ENCODE measurements at places on chromosomes 3 and 15.

DNA sequence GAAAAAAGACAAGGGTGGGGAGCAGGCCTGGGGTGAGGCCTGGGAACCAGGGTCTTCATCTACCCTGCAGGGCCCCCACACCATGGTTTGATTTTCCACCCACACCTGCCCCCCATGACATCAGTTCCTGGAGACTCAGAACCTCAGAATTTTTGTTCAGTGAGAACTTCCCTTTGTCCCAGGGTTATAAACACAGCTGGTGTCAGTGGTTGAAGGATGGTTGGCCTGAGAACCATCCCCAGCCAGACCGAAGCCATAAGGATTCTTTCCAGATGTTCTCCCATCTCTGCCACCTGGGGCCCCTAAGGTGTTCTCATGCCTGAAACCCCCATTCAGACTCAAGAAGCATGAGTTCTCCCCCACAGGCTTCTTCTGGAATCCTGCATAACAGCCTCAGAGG is 16.6 kb downstream of the CCDC33 start:
- no peak for DNase-seq

- peak; percentile 58 for DNase-seq
Observed at GRCh38 chr3:63278171-63279004, at the start of gene SYNPR. Gene SYNPR, plus strand, starts transcription at chr3:63278308.

- DNase-seq = peak; percentile 34
Observed at GRCh38 chr15:29821416-29822099, 710 bp downstream of the TJP1 start.

DNA sequence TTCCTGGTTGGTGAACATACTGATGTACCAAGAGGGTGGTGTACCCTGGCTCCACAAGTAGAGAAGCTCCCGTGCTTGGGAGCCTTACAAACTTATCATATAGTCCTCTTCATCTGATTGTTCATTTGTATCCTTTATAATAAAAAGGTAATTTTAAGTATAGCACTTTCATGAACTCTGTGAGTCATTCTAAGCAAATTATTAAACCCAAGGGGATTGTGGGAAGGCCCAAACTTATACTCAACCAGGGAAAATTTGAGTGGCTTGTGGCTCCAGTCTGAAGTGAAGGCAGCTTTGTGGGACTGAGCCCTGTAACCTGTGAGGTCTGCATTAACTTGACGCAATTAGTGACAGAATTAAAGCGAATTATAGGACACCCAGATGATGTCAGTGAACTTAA is 29.0 kb downstream of the TTBK2 start:
- no peak for DNase-seq

DNA sequence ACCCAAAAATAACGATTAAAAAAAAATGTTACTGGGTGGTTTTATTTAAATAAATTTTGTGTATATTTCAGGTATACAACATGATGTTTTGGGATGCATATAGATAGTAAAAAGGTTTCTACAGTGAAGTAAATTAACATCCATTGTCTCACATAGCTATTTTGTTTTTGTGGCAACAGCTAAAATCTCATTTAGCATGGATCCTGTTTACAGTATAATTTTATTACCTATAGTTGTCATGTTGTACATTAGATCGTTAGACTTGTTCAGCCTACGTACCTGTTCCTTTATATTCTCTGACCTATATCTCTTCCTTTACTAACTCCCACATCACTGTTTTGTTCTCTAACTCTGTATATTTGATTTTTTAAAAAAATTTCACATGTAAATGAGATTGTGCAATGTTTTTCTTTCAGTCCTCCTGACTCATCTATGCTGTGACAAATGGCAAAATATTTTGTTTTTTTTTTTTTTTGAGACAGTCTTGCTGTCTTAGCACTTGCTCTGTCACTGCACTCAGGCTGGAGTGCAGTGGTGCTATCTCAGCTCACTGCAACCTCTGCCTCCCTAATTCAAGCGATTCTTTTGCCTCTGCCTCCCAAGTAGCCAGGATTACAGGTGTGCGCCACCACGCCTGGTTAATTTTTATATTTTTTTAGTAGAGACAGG is 45.6 kb downstream of the OIP5 start:
- no peak for DNase-seq

GRCh38 chr3:134423153-134423552 is 48.9 kb upstream of the AMOTL2 start:
- DNase-seq = peak; percentile 32

GRCh38 chr3:158165730-158166129 is 55.8 kb downstream of the RSRC1 start:
- no peak for DNase-seq

GRCh38 chr3:195591852-195592251 is 8.1 kb upstream of the APOD start:
- DNase-seq = no peak

DNA sequence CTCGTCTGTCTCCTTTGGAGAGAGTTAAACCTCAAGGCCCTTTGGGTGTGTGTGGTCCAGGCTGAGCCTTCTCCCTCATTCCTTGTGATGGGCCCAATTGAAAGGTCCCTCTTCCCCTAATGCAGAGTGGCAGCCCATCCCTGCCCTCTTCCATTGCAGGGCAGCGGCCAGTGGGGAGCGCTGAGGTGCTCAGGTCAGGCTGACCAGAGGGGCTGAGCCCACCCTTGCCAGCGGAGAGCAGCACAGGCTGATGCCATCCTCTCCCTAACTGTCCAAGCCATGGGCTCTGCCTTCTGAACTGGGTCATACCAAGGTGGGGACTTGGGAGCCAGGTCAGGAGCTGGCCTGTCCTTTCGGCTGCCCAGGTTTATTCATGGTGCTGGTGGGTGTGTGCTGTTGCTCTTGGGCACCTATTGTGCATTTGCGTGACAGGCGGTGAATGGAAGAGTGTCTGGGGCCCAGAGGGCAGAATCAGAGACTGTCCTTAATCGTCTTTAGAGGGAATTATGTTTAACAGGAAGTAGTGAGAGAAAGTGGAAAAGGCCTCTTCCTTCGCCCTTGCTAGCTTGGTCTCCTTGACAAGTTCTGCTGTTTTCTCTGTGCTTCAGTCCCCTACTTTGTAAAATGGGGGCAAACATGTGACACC is 96.9 kb downstream of the VGLL4 start:
- no peak for DNase-seq

GRCh38 chr15:76625267-76625666 is 279.9 kb downstream of the SCAPER start:
- DNase-seq = no peak

DNA sequence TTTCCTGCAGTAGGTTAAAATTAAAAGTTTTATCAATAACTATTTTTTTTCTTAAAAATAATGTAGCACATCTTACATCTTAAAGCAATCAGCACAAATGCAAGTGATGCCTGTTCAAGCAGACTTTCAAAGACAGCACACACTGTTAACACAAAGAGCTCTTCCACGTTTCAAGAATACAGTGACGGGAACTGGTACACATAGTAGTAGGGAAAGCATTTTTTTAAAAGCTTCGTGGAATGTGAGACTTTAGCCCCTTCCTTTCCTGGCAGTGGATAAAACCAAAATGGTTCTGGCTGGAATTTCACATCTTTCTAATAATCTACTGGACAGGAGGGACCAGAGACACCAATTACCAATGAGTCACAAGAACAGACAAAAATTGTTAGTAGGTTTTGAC is 33.5 kb upstream of the SLC2A2 start:
- no peak for DNase-seq

- no peak for DNase-seq
Observed at GRCh38 chr3:78274475-78275065, 1234.7 kb downstream of the ROBO2 start.

DNA sequence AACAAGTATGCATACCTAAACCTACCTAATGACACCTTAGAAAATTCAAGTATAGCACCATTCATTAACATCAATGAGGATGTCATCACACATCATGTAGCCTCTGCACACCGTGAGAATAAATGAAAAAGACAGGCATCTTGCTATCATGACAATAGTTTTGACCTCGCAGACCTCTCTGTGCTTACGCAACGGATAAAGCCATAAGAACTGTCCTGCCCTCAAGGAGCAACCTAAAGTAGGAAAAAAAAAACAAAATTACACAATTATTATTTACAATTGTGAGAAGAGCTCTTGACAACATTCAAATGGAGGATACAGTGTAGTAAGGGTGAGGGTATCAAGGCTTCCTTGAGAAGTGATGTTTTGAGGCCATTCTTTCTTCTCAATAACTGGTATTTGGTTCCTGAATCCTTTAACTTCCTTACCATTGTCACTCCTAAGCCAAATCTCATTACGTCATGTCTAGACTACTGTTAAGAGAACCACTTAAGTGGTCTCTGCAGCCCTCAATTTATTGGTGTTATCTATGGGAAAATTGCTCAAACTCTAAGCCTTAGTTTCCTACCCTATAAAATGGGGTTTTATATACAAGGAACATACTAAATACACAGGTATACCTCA is 7.0 kb upstream of the SETD5 start:
- no peak for DNase-seq

DNA sequence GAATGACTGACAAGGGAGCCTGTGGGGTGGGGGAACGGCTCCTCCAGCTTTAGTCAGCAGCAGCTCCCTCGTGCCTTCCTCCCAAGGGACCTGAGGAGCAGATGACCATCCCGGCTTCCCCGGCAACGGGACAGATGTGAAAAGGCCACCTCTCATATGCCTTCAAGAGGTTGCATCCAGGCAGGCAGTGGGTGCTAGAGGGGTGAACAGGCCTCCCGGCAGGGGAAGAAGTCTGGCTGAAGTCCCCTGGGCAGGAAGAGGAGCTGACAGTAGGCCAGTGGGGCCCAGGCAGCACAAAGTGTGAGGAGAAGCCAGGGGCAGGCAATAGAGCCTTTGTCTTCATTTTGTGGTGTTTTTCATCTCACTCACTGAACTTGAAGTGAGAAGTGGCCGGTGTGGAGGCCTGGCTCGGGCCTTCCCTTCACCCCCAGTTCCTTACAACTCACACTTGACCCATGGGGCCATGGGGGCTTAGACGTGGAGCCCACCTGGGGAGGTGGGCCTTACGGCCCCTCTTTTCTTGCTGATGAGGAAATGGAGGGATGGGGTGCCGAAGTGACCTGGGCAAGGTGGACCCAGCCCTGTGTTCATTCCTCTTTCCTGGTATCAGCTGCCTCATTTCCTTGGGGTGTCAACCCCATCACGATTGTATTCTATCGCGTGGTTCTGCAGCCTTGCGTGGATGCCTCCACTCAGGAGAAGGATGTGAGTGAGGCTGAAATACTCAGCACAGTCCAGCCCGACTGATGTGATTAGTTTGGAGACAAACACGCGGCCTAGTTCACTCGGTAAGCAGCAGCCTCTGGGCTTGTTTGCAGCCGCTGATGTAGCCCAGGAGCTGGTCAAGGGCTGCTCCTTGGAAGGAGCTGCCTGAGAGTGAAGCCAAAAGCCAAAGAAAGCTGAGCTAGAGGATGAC is 115.5 kb upstream of the ALDH1A3 start:
- DNase-seq = no peak

GRCh38 chr3:122353893-122354401 is 28.9 kb downstream of the CSTA start:
- DNase-seq = no peak

GRCh38 chr3:64509206-64509605 is 178.6 kb downstream of the ADAMTS9 start:
- DNase-seq = no peak

GRCh38 chr15:70588613-70589012 is 174.7 kb downstream of the UACA start:
- DNase-seq = no peak

DNA sequence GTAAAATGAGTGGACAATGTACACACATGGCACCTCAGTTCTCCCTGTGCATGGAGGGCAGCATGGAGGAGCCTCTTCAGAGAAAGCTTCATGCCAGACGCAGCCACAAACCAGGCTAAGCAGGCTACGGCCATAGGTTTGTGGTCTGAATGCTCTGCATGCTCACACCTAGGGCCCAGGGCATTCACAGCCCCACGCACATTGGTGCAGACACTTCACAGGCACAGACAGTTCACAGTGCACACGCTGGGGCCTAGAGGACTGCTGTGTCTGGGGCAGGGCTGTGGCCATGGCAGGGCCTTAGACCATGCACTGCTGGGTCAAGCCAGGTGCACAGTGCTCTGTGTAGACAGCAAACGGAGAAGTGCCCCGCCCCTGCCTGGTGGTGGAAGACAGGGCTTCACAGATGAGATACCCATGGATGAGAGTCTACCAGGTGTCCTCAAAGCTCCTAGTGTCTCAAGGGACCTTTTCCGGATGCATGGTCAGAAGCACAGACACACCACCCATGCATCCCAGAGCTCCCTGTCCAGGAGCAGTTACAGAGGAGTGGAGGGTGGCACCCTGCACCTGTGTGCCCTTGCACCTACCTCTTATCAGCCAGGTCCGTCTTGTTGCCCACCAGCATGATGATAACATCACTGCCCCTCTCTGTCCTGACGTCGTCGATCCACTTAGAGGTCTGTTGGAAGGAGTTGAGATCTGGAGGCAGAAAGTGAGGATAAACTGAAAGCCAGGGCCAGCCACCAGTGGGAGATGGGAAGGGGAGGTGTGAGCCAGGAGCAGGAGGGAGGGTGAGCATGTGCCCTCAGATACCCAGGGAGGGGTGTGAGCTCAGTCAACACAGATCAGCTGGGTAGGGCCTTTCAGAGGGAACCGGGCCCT is 33.5 kb downstream of the SRPRB start:
- DNase-seq = no peak

DNA sequence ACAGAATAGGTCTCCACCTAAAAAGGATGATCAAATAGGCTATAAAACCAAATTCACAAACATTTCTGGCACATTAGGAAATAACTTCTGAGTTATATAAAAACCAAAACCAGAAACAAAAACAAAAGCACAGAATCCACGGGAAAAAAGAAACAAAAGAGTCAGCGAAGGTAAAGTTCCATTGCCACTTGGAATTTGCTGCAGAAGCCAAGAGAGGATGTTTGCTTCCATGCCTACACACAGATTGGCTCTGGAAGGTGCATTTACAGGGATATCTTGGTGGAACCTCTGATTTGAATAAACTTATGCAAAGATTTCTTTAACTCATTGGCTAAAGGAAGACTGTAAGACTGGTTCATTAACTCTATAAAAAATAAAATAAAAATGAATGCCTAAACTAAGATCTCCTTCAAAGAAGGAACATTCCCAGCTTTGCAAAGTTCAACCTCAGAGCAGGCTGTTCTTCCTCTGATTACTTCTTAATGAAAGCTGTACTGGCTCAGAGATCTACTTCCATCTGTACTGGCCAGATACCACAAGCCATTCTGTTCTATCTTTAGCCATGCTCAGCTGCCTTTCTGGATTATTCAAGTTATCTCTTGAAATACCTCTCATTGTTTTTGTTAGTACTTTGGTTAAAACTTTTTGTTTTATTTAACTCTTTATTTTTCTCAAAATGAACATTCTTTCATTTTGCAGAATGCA is 537.5 kb upstream of the CCDC54 start:
- DNase-seq = no peak

- no peak for DNase-seq
Observed at GRCh38 chr3:148839805-148840204, 12.2 kb downstream of the CPB1 start.

DNA sequence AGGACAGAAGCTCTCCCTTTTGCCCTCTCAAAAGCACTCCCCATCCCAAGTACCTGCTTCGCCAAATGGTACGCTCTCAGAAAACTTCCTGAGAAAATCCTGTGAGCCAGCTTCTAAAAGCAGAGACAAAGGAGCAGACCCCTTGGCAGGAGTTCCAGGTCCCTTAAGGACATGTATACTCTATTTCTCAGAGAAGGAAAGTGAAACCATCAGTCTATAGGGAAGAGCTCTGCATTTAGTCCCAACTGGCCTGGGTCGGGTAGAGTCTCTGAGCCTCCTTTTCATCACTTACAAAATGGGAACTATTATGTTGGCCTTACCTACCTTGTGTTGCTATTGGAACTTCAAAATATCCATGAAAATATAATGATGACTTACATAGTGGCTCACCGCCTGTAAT is 19.7 kb downstream of the DAPK2 start:
- no peak for DNase-seq

- no peak for DNase-seq
Observed at GRCh38 chr15:54321426-54321825, 343.2 kb downstream of the UNC13C start.
